Activated CD4-positive, alpha-beta T cell treated with anti-CD3 and anti-CD28 coated beads for 24 hours (primary cell): ENCODE measurements at places on chromosomes 4 and X.

- no peak for DNase-seq
These were observed 186.3 kb upstream of the INTU start for GRCh38 chr4:127446427-127446885.

- DNase-seq = no peak
These were observed 7.5 kb upstream of the LHFPL1 start for GRCh38 chrX:112687189-112687691.

DNA sequence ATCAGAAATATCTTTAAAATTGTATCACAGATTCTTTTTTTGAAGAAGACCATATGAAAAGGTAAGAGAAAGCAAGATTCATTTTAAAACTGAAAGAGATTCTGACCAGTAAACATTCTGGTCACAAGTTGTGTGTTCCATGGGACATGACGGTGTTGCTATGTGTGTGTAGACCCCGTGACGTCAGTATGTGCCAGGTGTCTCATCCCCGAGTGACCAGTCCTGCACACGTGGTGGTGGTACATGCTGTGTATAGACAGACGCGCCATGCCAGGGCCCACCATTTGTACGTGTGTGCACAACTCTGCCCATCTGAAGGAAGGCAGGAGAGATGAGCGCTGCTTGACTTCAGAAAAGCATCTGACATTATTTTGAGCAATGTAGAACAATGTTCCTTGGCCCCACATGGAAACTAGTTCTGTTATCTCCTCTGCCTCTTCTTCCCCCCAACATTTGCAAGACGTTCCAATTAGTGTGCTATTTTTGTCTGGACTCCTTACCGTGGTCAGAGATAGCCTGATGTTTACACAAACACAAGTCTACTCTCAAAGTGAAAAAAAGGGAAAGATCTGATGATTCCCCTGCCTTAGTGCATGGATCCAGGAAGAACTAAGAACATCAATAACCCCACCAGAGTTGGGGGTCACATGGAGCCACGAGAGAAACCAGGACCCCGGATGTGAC lies 51.2 kb downstream of the IRF2 start:
- DNase-seq = no peak

- no peak for DNase-seq
These were observed 49.7 kb downstream of the XIAP start for GRCh38 chrX:123909523-123909922.

GRCh38 chr4:21554066-21554465 lies 394.5 kb downstream of the KCNIP4 start:
- DNase-seq = no peak

DNA sequence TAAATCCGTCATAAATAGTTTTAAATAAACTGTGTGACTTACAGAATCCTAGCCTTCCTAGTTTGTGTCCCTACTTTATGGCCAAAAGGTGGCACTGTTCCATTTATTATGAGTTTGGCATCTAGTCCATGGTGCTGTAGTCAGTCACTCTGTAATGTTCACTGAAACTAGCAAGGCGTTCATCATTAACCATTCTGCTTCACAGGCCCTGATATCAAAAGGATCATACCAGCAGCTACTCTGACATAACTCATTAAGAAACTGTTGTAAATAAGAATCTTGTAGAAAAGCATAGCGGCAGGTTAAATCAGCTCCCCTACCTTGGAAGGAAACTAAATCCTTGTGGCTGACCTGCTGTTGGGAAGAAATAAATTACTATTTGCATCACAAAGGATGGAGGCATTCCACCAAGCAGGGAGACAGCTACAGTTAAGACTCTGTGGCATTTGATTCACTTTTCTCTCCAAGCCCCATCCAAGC lies 919.6 kb upstream of the DIAPH2 start:
- DNase-seq = no peak

DNA sequence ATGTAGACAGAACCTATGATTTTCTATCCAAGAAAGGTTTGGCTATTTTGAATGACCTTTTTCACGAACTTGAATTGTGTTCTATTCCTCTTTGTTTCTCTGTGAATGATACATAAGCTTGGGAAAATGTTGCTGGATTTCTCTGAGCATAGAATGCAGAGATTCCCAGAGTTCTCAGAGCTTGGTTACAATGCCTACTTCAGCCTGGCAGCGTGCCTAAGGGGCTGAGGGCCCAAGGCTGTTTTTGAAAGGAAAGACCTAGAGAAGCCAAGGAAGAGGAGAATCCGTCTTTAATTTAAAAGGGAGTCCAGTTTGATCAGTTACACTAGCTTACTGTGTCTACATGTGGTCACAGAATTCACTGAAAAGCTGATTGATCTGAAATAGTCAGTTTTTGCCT lies 55.3 kb upstream of the CXorf51B start:
- no peak for DNase-seq

DNA sequence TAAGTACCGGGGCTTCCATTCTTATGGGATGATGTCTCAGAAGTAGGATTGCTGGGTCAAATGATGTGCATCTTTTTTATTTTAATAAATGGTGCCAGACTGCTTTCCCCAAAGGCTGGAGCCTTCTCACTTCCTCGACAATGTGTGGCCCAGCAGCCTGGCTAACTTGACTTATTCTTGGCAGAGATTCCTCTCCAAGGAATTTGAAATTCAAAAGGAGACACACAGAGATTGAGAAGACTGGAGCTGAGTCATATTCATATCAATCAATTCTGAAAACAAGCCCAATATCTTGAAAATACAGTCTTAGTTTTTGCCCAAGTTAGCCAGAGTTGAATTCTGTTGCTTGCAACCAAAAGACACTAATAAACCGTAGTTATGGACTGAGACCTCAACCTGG lies 10.8 kb upstream of the PJA1 start:
- DNase-seq = no peak

DNA sequence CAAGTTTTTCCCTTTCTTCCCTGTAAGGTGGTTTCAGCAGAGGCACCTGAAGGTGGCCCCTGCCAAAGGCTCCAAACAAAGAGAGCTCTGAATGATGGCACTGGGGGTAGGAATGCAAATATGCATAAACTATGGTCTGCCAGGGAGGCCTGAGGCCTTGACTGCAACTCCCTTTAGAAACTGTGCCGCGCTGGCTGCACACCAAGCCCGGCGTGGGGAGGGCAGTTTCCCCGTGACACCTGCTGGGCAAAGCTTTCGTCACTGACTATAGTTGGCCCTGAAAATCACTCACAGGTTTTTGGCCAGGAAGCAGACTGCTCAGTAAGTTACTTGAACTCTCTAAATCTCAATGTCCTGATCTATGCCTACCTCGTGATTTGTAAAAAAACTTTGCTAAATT lies 97.8 kb upstream of the ATOH1 start:
- DNase-seq = no peak

DNA sequence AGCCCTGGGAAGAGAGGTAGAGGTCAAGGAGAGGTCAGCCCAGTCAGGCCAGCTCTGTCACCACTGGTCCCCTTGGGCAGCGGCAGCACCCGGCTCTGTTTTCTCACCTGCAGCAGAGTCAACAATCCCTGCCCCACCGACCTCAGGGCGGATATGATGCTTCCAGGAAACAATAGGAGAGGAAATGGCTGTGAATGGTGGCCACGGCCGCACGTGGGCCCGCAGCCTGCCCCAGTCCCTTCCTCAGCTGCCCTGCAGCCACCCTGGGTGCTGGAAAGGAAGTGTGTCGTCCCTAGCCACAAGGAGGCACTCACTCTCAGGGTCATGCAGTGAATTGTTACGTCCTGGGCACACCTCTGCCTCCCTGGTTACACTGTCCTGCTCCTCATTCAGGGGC lies 92.5 kb upstream of the ENPP6 start:
- DNase-seq = no peak

DNA sequence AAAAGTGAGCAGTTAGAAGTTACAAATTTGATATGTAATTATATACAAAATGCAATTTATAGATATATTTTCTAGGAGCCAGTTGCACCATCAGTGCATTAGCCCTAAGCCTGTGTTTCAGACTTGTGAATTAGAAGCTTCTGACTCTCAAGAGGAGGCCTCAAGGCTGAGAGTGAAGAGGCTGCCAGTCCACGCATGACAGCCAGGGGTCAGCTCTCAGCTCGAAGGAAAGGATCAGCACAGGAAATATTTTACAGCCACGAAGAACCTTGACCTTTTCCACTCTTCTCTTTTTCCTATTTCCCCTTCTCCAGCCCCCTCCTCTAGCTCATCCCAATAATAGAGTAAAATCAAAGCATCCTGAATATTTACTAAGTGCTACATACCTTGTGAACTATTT lies 642.4 kb downstream of the TRIML1 start:
- no peak for DNase-seq

GRCh38 chr4:157564771-157565170 lies 344.2 kb downstream of the GRIA2 start:
- no peak for DNase-seq

- no peak for DNase-seq
These were observed 22.2 kb downstream of the IQCM start for GRCh38 chr4:149793459-149793858.

GRCh38 chrX:136210806-136211205 lies 40.4 kb downstream of the MAP7D3 start:
- no peak for DNase-seq

- no peak for DNase-seq
These were observed 468 bp downstream of the GLA start for GRCh38 chrX:101407167-101407747.

DNA sequence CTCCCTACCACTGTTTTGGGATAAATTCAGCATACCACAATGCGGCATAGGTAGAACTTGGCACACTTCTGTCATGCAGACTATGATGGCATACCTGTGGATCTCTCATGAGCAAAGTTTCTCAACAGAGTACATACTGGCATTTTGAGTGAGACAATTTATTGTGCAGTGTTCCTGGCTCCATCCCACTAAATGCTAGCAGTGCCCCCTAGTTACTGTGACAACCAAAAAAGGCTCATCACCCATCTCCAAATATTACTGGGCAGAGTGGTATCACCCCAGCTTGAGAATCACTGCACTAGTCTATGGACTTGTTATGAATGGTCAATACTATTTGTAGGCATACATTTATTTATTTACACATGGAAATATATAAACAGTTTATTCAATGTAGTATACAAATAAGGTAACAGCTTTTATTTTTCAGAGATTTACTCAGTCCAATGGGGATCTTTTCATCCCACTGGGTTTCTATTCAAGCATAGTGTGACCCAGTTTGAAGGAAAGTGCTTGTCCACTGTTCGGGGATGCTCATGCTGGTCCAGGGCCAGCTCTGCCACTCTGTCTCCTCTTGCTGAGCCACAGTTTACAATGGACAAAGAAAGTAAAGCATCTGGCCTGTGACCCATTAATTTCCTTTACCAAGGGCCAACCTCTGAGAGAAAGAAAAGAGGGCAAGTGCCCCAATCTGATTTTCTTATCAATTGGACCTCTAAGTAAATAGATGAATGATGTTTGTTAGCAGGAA lies 81.0 kb upstream of the IL2 start:
- DNase-seq = no peak

DNA sequence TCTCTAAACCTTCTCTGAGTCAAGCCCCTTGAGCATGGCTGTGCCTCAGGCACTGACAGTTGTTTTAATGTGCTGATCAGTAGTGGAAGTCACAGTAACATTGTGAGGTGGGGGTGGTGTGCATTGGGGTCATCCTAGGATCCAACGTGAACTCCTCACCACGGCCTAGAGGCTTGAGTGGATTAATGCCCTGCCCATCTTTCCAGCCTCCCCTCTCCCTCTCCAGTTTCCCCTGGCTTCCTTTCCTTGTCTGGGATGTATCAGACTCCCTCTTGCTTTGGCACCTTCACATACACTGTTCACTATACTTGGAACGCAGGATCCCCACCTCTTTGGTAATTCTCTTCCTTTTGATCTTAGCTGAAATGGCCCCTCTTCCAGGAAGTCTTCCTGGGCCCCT lies 13.3 kb upstream of the PJA1 start:
- DNase-seq = no peak

- no peak for DNase-seq
These were observed 194.3 kb downstream of the KIT start for GRCh38 chr4:54852054-54852453.

DNA sequence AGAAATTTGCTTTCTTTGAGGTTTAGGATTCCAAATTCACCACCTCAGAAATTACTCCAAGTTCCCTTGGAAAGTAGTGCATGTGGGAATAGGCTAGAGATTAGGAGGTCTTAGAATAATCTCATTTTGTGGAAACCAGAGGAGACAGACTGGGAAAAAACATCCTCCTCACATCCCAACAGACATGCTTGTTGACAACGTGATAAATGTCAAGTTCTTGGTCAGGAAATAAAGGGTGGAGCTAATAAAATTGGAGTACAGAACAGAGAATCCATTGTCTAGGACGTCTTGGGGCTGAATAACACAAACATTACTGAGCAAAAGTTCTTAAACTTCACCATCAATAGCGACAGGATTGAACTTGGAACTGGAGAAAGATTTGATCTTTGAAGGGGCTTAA lies 233.4 kb downstream of the PABPC4L start:
- DNase-seq = no peak

DNA sequence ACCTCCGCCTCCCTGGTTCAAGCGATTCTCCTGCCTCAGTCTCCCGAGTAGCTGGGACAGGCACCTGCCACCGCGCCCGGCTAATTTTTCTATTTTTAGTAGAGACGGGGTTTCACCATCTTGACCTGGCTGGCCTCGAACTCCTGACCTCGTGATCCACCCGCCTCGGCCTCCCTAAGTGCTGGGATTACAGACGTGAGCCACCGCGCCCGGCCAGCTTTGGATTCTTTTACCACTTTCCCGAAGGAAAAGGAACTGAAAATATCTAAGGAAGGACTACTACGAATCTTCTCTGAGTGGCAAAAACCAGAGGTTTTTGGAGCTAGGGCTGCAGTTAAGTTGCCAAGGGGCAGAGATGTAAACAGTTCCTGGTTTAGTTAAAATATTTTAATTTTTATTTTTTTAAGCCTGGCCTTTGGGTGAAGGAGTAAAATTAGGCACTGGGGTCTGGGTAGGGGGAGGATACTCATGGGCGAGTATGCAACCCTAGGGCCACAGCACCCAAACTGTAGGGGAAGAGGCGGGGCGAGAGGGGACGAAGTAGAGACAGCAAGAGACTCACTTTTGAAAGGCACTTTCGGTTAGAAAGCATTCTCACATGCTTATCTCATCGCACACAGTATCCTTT lies 525 bp upstream of the CISD2 start:
- DNase-seq = no peak

- DNase-seq = no peak
These were observed 23.6 kb downstream of the ATP5ME start for GRCh38 chr4:650461-650860.

DNA sequence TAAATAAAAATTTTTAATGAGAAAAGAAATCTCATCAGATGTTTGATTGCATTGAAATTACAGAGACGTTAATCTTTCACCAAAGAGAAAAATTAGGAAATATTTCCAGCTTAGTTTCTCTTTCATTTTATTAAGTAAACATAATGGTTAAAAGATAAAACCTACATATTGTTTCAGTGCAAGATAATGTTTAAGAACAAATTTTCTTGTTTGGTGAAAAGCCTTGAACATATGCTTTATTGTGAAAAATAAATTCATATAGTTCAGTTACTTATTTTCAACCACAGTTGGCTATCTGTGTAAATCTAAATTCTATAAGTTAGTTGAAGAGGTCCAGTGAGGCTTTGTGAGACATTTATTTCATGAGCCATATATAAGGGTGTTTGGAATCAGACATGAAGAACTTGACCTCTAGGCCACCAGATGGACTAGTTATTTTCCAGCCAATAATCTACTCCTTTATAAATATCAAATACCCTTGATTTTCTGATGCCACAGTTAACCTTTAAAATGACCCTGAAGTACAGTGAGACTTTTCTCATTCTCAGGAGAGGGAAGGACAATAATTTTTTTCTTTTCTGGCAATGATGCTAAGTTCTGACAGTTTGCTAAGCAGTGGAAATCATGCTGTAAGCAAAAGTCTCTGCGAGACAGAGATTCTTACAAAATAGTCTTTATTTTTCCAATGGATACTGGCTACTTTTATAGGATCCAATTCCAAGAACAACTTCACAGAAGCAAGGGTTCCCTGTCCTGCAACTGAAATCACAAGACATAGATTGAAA lies 2.5 kb downstream of the ARSJ start:
- DNase-seq = no peak

- no peak for DNase-seq
These were observed 103.8 kb upstream of the QRFPR start for GRCh38 chr4:121484633-121485032.
